HCEC 1CT (cell line): ENCODE measurements at places on chromosomes 3 and 15.

GRCh38 chr15:95565690-95566089 lies 764.8 kb upstream of the NR2F2 start:
- DNase-seq = no peak

DNA sequence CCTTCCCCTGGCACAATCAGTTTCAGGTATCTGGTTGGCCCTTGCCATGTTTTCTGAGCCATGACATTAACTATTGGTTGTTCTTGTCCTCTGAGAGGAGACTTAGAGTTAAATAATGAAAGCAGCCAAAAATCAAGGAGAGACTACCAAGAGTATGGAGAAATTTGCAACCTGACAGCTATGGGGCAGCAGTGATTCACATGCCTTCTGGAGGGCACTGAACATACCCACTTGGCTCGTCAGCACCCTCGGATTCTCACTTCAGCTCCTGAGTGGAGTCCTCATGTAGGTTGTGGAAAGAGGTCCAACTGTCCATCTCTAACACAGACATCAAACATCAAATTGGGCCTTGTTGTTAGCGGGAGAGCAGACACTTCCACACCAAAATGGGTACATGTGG lies 265.6 kb downstream of the EBLN2 start:
- DNase-seq = no peak

DNA sequence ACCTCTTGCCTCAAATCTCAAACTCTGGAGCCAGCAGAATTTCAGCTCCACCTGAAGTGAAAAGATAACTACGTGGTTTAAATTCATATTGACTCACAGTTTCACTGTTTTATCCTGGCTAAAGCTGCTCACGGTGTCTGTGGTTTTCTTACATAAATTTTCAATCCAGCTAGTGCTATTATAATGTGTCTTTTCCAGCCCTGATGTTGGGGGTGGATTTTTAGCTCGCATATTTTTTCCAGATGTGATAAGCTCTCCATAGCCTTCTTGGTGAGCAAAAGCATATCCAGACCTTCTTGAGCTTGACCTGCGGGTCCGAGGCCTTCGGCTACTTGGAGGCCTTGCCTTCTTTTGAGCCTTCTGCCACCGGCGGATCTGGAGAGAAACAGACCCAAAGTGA lies 239.3 kb downstream of the DTWD1 start:
- DNase-seq = peak; percentile 77

DNA sequence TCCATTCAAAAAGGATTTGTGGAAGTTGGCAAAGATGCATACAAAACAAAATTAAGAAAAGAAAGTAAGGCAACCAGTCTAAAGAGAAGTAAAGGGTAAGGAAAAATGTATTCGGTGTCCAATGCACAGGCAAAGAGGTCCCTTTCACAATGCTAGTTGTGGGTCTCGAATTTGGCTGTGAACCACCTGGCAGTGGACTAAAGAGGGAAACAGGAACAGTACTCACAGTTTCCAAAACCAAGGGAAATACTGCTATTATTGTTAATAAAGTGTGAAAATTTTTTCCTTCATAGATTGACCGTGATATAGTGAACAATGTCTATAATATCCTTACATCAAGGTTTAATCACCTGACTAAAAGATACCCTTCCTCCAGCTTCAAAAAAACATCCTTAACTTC lies 57.9 kb downstream of the TNIK start:
- DNase-seq = no peak

DNA sequence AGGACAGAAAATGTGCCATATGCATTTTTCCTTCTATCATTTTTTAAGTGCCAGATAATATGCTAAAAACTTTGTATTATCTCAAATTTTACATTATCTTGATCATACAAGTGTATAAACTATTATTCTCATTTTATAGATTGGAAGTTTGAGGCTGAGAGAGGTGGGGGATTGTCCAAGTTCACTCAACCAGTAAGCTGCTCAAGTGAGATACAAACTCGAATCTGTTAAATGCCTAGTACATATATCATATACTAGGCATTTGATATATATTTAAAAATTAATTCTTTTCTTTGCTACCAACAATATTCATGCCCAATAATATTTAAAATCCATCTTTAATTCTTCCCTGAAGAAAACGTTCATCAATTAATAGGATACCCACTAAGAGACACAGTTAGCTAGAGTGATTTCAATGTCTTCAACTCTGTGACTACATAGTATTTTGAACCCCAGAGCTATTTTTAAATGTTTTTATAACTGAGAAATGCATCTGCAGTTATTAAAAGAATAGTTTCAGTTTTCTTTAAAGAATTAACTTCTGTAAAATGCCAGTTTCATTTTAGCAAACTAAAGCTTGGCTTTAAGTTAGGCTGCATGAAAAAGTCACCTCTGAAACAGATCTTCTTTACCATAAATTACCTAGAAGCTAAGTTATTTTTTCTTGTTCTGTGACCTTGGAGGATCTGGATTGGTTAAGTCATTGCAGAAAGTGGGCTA lies 40.4 kb downstream of the IQCB1 start:
- no peak for DNase-seq

DNA sequence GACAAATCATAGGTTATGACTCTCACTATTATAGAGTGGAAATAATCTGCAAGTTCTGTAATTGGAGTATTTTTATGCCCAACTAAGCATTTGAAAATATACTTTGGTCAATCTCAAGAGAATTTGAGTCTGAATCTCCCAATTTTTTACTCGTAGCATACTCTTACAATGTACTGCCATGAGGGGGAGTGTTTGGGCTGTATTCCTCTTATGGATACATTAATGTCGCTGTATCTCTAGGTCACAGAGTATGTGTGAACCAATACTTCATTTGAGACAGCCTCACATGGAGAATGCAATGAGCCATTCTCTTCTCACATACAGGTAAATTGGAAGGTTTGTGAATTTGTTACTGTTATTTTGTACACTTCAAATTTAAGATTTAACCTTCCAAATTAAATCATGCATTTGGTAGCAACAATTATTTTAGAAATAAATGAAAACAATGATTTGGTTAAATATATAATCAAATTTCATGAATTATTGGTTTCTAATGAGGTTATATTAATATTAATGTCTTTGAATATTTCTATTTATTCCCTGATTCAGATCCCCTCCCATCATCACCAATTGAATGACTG lies 5.5 kb upstream of the CD200 start:
- DNase-seq = peak; percentile 62

DNA sequence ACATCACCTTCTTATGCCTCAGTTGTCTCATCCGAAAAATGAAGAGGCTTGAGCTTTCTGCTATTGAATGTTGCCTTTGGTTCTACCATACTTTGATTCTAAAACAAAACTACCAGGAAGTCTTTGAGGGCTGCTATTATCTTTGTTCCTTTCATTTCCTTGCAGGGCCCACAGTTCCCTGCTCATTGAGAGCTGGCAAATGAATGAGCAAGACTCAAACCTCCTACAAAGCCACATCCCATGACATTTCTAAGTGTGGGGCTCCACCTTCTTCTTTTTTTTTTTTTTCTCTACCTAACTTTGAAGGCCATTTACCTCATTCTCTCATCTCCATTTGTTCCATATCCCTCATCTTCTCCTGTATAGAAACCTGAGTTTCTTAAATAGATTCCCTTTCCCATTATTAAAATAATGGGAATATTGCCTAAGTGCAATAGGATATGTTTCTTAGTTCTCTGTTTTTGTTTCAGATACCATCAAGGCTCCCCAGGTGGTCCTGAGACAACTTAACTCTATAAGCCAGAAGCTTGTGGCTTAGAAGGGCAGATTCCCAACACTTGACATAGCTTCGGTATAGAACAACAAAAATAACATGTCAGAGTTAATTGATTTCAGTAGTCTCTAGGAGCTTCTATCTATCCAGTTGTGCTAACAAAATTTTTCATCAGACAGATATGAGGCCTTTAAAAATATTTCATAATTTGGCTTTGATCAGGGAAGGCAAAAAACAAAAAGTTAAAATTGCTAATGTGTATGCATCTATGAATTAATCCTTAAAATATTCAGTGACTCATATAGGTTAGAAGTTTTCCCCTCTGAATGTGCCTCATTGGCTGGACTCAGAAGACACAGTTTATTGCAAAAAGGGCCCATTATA lies 951.6 kb downstream of the TUSC7 start:
- DNase-seq = peak; percentile 86

- no peak for DNase-seq
Measured at GRCh38 chr15:40106203-40107161, 2.2 kb downstream of the BMF start.

DNA sequence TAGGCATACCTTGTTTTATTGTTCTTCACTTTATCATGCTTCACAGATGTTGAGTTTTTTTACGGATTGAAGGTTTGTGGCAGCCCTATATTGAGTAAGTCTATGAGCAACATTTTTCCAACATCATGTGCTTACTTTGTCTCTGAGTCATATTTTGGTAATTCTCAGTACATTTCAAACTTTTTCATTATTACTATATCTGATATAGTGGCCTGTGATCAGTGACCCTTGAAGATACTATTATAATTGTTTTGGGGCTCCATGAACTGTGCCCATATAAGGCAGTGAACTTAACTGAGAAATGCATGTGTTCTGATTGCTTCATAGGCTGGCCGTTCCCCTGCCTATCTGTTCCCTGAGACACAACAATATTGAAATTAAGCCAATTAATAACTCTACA lies 42.8 kb upstream of the NSMCE3 start:
- peak; percentile 93 for DNase-seq

GRCh38 chr3:158508481-158508880 lies 62.5 kb upstream of the MLF1 start:
- peak; percentile 33 for DNase-seq

- peak; percentile 83 for DNase-seq
Measured at GRCh38 chr3:24199775-24200247, 254.7 kb downstream of the NR1D2 start.

- DNase-seq = no peak
Measured at GRCh38 chr3:57080171-57080570, 19.7 kb downstream of the SPATA12 start.

GRCh38 chr3:128781164-128781563 lies 55.2 kb downstream of the RAB7A start:
- no peak for DNase-seq

- DNase-seq = no peak
Measured at GRCh38 chr3:136105044-136105443, 91.1 kb downstream of the MSL2 start.

DNA sequence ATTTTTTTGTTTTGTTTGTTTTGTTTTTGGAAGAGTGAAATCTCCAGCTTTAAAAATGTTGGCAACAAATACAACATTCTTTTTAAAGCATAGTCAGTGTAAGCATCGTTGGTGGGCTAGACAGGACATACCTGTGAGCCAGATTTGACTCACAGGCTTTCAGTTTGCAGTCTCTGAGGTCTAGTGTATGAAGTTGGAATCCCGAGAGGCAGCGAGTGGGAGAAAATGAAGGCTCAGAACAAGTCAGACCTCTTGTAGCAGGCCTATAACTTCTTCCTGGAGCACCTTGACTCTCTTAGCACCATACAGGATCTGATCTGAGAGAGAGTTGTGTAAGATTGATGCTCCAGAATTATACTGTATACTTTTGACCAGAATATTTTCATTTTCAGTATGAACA lies 60.2 kb downstream of the CNTN4 start:
- DNase-seq = no peak

DNA sequence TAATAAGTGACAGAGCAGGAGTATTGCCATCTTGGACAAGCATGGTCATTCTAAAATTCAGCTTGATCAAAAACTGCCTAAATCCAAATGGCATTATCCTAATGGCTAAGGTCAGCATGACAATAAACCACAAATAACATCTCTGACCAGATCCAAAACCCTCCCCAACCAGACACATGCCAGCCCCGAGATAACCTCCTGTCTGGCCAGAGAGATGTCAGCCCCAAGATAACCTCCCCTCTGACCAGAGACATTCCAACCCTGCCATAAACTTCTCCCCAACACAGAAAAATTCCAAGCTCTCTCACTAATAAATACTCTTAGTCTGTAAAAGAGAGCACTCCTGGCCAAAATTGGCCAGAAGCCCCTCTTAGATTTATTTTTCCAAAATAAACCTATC lies 470.5 kb upstream of the UBE2E2 start:
- DNase-seq = no peak

GRCh38 chr3:50008931-50009330 lies 69.0 kb downstream of the RBM6 start:
- peak; percentile 42 for DNase-seq

DNA sequence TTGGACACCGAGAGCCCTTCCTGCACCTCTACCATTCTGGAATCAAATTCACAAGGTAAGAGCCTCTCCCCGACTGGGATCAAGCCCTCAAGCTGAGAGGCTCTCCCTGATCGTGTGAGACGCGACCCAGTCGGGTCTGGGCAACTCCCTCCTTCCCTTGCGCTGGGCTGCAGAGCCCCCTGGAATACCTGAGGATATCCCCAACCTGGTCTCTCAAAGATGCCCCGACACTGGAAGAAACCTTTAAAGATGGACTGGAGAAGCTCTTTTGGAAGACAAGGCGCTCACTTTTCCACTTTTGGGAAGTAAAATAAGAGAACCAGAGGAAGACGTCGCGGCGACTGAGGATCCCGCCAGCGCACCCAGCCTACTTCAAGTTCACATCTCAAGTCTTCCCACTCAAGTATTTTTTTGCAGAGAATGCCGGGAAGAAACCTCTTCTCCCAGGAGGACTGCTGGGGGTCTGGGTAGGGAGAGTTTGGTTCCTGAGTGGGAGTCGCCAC lies 33.8 kb downstream of the ZIC4 start:
- no peak for DNase-seq

GRCh38 chr15:40259021-40259420 lies 20.2 kb downstream of the PAK6 start:
- DNase-seq = no peak

DNA sequence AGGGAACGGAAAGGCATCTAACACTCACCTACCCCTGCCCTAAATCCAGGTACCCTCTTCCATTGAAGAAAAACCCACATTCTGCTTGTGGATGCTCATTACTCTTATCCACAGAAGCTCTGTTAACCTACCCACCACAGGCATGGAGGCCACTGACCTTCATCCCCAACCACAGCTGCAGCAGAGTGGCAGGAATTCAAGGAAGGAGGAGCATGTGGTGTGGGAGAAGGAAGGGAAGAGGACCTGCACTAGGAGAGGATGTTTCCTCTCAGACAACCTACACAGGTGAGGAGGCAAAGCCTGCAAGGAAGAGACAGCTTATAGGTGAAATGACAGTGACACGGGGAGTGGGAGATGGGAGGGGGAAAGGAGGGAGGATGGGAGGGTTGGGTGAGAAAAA lies 192.5 kb upstream of the TSC22D2 start:
- DNase-seq = no peak

- DNase-seq = no peak
Measured at GRCh38 chr3:59677747-59678702, 628.2 kb upstream of the CFAP20DC start.

GRCh38 chr3:115375362-115375761 lies 228.3 kb upstream of the ZBTB20 start:
- DNase-seq = no peak

- DNase-seq = peak; percentile 82
Measured at GRCh38 chr3:69212411-69213160, 90.2 kb upstream of the LMOD3 start.

GRCh38 chr3:20097015-20097414 lies 56.8 kb downstream of the KAT2B start:
- no peak for DNase-seq

DNA sequence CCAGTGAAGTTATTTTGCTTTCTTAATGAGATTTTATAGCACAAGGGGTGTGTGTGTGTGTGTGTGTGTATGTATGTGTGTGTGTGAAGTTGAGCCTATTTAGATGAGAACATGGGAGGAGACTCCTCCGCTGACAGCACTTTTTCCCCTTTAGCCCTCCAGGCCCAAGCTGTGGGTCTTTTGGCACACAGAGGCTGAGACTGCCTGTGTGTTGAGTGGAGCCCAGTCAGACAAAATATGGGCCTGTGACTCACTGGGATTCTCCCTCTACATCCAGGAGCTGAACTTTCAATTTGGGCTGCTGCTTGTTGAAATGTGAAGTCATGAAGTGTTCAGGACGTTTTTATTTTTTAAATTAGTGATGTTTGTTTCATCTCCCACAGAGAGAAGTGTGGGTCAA lies 108.0 kb downstream of the MFSD1 start:
- peak; percentile 32 for DNase-seq
